Activated T-helper 1 cell treated with anti-CD3 and anti-CD28 coated beads, Interleukin-12 subunit alpha, Interleukin-12 subunit beta, Interleukin-2, Interleukin-4 antibody, amounts not matched to agents 30 ng/mL and 10 ng/mL and 1 ng/mL, durations not matched to agents 14 hours and 24 hours and 36 hours (primary cell): ENCODE measurements at places on chromosomes 5 and 9.

- peaks cover 46% of the 10 kb centered on the region for H3K27me3 ChIP-seq
- H3K36me3 ChIP-seq, result no peaks in the 10 kb centered on the region
- DNase-seq, result no peak
- H3K27ac ChIP-seq, result no peak overlapping the region
- H3K4me3 ChIP-seq, result no peak overlapping the region
- peaks cover 6% of the 10 kb centered on the region for H3K4me1 ChIP-seq
These were observed 41.4 kb upstream of the DAB2IP start for GRCh38 chr9:121609822-121610637.

DNA sequence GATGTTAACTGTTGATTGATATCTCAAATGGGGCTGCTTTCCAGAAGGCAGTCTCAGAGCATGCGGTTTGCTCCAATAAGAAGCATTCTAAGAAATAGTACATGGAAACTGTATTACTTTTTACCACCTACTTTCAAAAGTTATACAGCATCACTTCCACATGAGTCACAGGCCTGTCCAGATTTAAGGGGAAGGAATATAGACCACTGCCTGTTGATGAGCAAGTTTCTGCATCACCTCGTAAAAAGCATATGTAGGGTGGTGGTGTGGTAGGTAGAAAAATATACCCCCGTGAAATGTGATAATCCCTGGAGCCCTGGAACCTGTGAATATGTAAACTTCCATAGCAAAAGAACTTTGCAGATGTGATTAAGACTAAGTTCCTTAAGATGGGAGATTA is 816.6 kb upstream of the CDH6 start:
- no peaks in the 10 kb centered on the region for H3K27me3 ChIP-seq
- DNase-seq, result no peak
- H3K27ac ChIP-seq, result no peak overlapping the region
- H3K4me1 ChIP-seq, result no peaks in the 10 kb centered on the region
- H3K4me3 ChIP-seq, result no peak overlapping the region

- H3K4me1 ChIP-seq, result peaks cover 31% of the 10 kb centered on the region
- H3K4me3 ChIP-seq, result no peak overlapping the region
- peaks cover 4% of the 10 kb centered on the region for H3K36me3 ChIP-seq
- no peak overlapping the region for H3K27ac ChIP-seq
These were observed 4.7 kb downstream of the PTGES2 start for GRCh38 chr9:128122809-128123175.

DNA sequence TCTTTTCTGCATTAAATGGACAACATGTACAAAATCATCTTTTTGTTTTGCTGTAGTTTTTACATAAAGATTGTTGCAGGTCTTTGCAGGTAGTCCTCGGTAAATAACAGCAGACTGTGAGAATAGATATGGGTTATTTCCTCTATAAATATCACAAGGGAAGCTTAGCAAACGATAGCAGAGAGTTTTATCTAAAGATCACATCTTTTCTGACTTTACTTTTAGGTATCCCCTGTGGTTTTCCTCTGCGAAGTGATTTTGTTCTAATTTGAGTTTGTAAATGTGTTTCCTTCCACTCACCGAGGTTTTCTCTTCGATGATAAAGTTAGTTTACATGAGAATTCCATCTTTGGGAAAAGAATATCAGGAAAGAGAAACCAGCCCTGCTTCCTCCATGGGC is 109.6 kb downstream of the EGFLAM start:
- no peak overlapping the region for H3K27ac ChIP-seq
- peaks cover 7% of the 10 kb centered on the region for H3K4me1 ChIP-seq
- no peaks in the 10 kb centered on the region for H3K27me3 ChIP-seq
- no peak overlapping the region for H3K4me3 ChIP-seq
- H3K36me3 ChIP-seq, result no peaks in the 10 kb centered on the region

GRCh38 chr5:123951582-123951977 is 439.6 kb downstream of the CSNK1G3 start:
- H3K27ac ChIP-seq, result no peak overlapping the region
- no peaks in the 10 kb centered on the region for H3K36me3 ChIP-seq
- H3K4me3 ChIP-seq, result no peak overlapping the region
- no peaks in the 10 kb centered on the region for H3K4me1 ChIP-seq

DNA sequence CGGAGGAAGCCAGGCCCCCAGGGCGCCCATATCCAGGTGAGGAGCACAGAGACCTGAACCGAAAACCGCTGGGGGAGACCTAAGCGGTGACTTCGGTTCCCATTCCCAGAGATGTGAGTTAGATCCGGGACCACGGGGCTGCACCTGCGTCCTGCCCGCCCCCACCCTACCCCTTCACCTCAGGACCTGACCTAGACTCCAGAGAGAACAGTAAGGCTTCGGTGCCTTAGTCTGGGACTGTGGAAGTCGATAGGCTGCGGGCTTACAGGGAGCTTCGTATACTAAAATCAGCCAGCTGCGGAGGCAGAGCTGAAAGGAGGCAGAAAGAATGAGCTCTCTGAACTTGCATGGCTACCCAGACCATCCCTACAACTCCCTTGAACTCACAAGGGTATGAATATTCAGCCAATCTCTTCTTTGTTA is 518 bp upstream of the FAM13B start:
- peaks cover 4% of the 10 kb centered on the region for H3K36me3 ChIP-seq
- no peaks in the 10 kb centered on the region for H3K27me3 ChIP-seq
- peak overlapping the region; percentile 79 for H3K27ac ChIP-seq
- H3K4me1 ChIP-seq, result peaks cover 66% of the 10 kb centered on the region
- DNase-seq, result no peak

- H3K27ac ChIP-seq, result no peak overlapping the region
- peak; percentile 44 for DNase-seq
- H3K4me1 ChIP-seq, result peaks cover 6% of the 10 kb centered on the region
- no peak overlapping the region for H3K4me3 ChIP-seq
These were observed 79.5 kb upstream of the HTR4 start for GRCh38 chr5:148733601-148734438.

- no peak overlapping the region for H3K27ac ChIP-seq
- H3K4me3 ChIP-seq, result no peak overlapping the region
- no peak for DNase-seq
- no peaks in the 10 kb centered on the region for H3K4me1 ChIP-seq
- no peaks in the 10 kb centered on the region for H3K36me3 ChIP-seq
These were observed 294.5 kb downstream of the EBF1 start for GRCh38 chr5:158805195-158805594.

DNA sequence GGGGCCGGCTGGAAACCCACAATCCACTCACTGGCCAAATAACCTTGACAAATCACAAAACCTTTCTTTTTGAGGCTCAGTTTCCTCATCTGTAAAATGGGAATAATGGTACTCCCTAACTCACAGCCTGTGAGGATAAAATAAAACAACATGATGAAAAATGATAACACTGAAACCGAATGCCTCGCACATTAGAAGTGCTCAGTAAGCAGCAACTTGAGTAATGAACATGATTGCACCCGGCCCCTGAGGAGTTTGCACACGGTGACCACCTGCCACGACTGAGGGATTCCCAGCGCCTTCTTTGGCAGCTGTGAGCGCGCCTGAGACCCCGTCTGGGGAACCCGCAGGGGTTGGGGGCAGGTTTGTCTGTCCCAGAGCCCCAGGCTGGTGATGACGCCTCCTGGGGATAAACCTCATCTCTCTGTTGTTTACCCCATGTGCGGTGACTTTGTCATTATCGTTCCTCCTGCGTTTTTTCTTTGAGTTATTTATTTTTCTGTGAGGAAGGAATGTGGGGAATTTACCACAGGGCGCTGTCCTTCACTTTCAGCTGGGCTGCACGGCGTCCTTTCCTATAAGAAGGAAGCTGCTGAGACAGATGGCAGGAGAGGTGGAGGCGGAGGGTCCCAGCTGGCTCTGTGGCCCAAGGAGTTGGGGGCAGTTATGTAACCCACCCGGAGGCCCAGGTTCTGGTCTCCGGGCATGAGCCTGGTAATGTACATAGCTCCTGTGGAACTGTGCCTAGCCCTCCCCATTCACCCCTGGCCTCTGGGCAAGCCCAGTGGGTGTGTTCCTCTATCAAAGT is 3.0 kb upstream of the SYNPO start:
- peaks cover 14% of the 10 kb centered on the region for H3K27me3 ChIP-seq
- H3K4me1 ChIP-seq, result no peaks in the 10 kb centered on the region
- H3K4me3 ChIP-seq, result no peak overlapping the region
- no peaks in the 10 kb centered on the region for H3K36me3 ChIP-seq
- no peak overlapping the region for H3K27ac ChIP-seq
- DNase-seq, result no peak

DNA sequence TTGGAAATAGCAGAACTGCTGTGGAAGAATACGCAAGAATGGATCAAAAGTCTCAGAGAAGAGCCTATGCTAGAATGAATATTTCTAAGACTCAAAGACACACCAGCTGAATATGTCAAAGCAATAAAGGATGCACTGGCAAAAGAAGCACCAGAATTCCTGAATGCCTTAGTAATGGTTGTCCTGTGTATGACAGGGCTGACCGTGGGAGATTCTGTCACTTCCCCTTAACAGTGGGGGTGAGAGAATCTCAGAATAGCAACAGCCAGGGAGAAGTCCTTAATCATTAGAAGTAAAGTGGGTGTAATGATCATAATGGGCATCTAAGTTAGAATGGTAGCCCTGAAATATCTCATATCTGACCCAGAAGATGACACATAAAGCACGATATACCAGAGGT is 14.6 kb upstream of the PRR16 start:
- H3K4me1 ChIP-seq, result no peaks in the 10 kb centered on the region
- no peak overlapping the region for H3K4me3 ChIP-seq
- no peak for DNase-seq
- H3K27ac ChIP-seq, result no peak overlapping the region

DNA sequence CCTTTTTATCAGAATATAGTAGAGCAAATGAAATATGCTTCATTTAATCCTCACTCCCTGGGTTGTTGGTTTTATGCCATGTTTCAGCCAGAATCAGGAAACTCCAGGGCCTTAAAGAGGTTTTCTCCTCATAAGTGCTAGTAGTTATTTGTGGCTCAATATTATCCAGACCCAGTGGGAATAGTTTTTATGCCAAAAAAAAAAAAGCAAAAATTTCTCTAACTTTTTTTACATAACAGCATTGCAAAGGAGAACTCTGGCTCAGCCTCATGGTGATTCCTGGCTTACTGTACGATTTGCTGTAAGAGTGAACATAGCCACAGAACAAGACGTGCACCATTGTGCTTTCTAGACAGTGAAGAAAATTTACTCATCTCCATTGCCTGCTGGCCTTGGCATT is 232.5 kb downstream of the PJA2 start:
- H3K27me3 ChIP-seq, result no peaks in the 10 kb centered on the region
- H3K4me3 ChIP-seq, result no peak overlapping the region
- no peaks in the 10 kb centered on the region for H3K4me1 ChIP-seq
- H3K27ac ChIP-seq, result no peak overlapping the region

DNA sequence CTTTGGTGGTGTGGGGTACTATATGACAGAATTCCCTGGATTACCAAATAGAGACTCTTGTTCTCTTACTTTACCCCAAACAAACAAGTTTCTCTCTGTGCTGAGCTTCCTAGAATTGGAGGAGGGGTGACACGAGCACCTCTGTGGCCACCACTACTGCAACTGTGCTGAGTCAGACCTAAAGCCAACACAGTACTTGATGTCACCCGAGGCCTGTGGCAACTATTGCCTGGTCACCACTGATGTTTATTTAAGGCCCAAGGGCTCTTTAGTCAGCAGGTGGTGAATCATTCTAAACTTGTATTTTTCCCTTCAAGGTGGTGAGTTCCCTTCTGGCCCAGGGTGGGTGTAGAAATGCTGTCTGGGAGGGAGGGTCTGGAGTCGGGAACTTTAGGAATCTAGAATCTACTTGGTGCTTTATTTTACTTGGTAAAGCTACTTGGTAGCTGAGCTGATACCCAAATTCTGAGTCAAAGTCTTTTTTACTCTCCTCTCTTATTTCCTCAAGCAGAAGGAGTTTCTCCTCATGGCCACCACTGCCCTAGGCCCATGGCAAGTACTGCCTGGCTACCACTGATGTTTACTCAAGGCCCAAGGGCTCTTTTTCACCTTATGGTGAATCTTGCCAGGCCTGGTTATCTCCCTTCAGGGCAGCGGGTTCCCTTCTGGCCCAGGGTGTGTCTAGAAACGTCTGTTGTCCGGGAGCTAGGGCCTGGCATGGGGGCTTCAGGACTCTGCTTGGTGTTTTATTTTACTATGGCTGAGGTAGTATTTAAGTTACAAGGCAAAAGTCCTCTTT is 9.8 kb downstream of the LURAP1L start:
- no peak for DNase-seq
- no peaks in the 10 kb centered on the region for H3K4me1 ChIP-seq
- no peaks in the 10 kb centered on the region for H3K27me3 ChIP-seq
- no peaks in the 10 kb centered on the region for H3K36me3 ChIP-seq
- H3K27ac ChIP-seq, result no peak overlapping the region

GRCh38 chr5:78562001-78562400 is 86.6 kb downstream of the LHFPL2 start:
- H3K27ac ChIP-seq, result no peak overlapping the region
- no peaks in the 10 kb centered on the region for H3K36me3 ChIP-seq

DNA sequence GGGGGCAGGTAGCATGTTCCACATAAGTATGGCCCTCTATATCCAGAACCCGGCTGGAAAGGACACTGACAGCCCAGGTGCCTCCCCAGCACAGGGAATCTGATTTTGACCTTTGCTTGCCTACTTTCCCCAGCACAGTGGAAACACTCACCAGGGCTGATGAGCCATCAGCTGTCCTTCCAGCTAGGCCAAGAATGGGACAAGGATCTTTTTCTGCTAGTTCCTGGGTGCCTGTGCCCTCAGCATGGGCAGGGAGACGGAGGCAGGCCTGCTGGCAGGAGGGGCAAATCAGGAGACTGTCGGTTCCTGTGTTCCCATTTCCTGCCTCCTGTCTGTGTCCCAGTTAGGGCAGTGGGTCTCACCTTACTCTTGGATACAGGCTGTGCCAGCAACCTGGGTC is 1.1 kb downstream of the CYFIP2 start:
- peak overlapping the region; percentile 71 for H3K27ac ChIP-seq
- peak overlapping the region; percentile 92 for H3K4me3 ChIP-seq
- H3K4me1 ChIP-seq, result peaks cover 83% of the 10 kb centered on the region
- DNase-seq, result no peak
- H3K36me3 ChIP-seq, result peaks cover 29% of the 10 kb centered on the region
- H3K27me3 ChIP-seq, result no peaks in the 10 kb centered on the region

DNA sequence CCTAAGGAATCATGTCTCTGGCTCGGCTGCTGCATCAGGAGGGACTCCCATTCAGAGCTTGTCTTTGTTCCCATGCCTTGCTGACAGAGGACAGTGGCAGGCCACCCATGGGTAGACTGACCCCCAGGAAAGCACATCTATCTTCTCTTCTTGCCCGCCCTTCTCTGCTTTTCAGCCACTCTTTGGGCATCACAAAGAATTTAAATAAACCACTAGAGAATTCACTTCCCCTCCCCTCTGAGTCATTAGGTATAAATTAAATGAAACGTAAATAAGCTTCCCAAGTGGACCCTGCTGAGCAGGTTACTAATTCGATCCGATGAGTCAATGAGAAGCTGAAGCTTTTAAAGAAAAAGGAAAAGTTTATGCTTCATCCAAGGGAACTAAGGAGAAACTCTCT is 97.0 kb downstream of the DRD1 start:
- no peaks in the 10 kb centered on the region for H3K4me1 ChIP-seq
- no peak overlapping the region for H3K27ac ChIP-seq

- H3K4me3 ChIP-seq, result no peak overlapping the region
- H3K4me1 ChIP-seq, result no peaks in the 10 kb centered on the region
- no peaks in the 10 kb centered on the region for H3K36me3 ChIP-seq
- no peak overlapping the region for H3K27ac ChIP-seq
- no peaks in the 10 kb centered on the region for H3K27me3 ChIP-seq
- DNase-seq, result no peak
These were observed 186.6 kb upstream of the PANK3 start for GRCh38 chr5:168765551-168766425.

GRCh38 chr9:89884356-89885083 is 279.7 kb downstream of the GADD45G start:
- H3K27ac ChIP-seq, result no peak overlapping the region
- H3K4me3 ChIP-seq, result no peak overlapping the region
- H3K36me3 ChIP-seq, result no peaks in the 10 kb centered on the region
- no peak for DNase-seq
- no peaks in the 10 kb centered on the region for H3K4me1 ChIP-seq

GRCh38 chr9:132267660-132268059 is 87.1 kb downstream of the SETX start:
- no peaks in the 10 kb centered on the region for H3K27me3 ChIP-seq
- DNase-seq, result no peak
- no peak overlapping the region for H3K4me3 ChIP-seq
- no peak overlapping the region for H3K27ac ChIP-seq
